ENCODE measurements at places on chromosomes 1 and 21.

GRCh38 chr1:112579801-112580510 is 39.0 kb downstream of the ST7L start:
- peak; percentile 31 for DNase-seq

GRCh38 chr1:212470059-212470458 is 37.3 kb downstream of the NENF start:
- peak; percentile 95 for DNase-seq

- DNase-seq: no peak
These were observed 192.2 kb upstream of the C8B start for GRCh38 chr1:57157818-57158603.

- peak; percentile 4 for DNase-seq
These were observed 1806.8 kb downstream of the BRINP3 start for GRCh38 chr1:188670837-188671236.

DNA sequence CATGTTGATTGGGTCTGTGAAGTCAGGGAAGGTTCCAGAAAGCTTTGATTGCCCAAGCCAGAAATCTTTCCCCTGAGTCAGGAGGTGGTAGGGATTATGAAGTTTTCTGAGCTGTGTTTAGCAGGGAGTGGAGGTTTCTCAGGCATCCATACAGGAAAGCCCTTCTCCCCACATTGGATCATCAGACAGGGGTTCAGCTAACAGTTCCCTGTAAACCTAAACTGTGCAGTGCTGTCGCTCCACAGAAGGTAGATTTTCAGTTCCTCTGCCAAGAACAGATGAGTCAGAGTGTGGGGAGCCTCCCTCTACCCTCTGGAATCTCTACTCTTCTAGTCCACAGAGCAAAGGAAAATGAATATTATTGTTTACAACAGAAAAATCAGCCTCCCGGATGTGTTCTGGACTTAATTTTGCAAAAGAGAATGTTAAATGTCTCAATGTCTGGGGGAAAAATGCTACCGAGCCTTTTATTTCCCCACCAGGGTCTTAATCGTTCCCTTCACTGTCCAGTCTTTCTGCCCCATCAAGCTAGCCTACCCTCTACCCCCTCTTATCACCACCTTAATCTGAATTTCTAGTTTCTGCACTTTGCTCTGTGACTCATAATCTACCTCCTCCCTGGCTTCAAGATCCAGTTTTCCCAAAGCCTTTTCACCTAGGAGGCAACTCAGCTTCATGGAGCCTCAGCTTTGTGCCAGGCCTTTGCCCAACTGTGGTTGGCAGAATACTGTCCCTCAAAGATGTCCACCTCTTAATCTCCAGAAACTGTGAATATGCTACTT is 355.6 kb downstream of the PRDM2 start:
- DNase-seq: peak; percentile 20

DNA sequence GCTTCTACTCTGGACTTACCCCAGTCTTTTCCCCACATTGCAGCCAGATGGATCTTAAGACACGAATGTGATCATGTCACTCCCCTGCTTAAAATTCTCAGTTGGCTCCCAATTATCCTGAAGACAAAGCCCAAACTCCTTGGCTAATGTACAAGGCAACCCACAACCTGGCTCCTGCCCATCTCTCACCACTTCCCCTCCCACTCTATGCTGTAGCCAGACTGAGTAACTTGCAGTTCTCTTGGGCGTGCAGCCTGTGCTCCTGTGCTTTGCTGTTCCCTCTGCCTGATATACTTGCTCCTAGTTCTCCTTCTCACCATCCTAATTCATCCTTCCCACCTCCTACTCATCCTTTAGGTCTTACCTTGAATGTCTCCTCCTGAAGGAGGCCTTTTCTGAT is 56.2 kb downstream of the LGR6 start:
- DNase-seq: peak; percentile 60

- DNase-seq: peak; percentile 21
These were observed 260.0 kb upstream of the BEND5 start for GRCh38 chr1:49036700-49037099.

DNA sequence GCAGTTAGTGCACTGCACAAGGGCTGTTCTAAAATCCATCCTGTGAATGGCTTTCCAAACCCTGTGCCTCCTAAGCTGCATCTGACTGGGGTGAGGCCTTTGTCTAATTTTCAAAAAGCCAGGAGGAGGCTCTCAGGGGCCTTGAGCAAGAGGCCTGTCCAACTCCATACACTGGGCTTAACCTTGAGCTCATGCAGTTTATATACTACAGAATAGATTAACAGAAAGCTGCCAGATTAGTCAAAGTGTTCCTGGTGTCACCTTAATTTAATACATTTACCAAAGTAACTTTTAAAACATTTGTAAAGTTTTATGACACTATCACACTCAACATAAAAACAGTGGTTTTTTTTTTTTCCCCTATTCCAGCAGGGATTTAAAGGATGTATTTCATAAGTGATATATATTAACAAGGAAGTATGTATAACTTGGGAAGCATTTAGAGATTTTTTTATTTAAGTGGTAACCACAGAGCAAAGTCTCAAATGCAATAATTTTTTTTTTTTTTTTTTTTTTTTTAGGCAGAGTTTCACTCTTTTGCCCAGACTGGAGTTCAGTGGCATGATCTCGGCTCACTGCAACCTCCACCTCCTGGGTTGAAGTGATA is 23.3 kb downstream of the CTH start:
- no peak for DNase-seq

Measured in fibroblast of upper back skin (primary cell).